ENCODE measurements at places on chromosomes 1 and 21.

- DNase-seq, result no peak
These were observed 2.3 kb downstream of the FCRLA start for GRCh38 chr1:161709373-161709772.

DNA sequence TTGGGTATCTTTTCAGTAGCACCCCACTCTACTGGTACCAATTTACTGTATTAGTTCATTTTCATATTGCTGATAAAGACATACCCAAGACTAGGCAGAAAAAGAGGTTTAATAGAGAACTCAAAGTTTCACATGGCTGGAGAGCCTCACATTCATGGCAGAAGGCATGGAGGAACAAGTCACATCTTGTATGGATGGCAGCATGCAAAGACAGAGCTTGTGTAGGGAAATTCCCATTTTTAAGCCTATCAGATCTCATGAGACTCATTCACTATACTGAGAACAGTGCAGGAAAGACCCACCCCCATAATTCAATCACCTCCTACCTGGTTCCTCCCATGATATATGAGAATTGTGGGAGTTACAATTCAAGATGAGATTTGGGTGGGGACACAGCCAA is 878.6 kb upstream of the ADGRL4 start:
- DNase-seq, result no peak

GRCh38 chr1:41368801-41369200 is 7.6 kb downstream of the FOXO6 start:
- DNase-seq, result no peak

- no peak for DNase-seq
These were observed 32.8 kb downstream of the MTARC1 start for GRCh38 chr1:220819467-220820026.

DNA sequence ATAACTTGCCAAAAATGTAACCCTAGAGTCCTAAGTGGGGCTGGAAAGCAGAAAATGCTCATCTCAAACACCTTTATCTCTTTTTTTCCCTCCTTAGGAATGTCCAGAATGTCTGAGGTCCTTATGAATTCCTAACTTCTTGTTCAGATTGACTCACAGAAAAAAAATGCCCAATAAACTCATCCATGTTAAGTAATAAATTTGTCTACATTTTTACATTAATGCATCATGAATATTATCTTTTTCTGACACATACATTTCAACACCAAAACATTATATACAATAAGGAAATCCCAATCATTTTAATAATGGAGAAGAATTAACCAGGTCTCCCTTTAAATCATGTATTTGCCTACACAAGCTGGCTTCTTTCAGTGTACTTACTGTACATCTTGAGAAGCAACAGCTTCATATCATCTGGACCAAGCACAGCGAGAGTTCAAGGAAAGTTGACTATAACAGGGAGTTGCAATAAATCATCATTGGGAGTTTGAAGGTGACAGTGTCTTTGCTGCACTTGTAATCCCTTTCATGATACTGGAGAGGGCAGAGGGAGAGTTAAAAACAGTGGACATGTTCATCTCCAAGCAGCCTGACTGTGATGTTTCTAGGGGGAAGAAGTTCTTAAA is 565.2 kb downstream of the LTN1 start:
- no peak for DNase-seq

GRCh38 chr1:99083338-99083737 is 78.7 kb upstream of the PLPPR5 start:
- DNase-seq, result no peak

- no peak for DNase-seq
These were observed 88.9 kb downstream of the LRRC53 start for GRCh38 chr1:74423471-74423870.

GRCh38 chr1:7941437-7941793 is 776 bp upstream of the TNFRSF9 start:
- DNase-seq, result no peak

DNA sequence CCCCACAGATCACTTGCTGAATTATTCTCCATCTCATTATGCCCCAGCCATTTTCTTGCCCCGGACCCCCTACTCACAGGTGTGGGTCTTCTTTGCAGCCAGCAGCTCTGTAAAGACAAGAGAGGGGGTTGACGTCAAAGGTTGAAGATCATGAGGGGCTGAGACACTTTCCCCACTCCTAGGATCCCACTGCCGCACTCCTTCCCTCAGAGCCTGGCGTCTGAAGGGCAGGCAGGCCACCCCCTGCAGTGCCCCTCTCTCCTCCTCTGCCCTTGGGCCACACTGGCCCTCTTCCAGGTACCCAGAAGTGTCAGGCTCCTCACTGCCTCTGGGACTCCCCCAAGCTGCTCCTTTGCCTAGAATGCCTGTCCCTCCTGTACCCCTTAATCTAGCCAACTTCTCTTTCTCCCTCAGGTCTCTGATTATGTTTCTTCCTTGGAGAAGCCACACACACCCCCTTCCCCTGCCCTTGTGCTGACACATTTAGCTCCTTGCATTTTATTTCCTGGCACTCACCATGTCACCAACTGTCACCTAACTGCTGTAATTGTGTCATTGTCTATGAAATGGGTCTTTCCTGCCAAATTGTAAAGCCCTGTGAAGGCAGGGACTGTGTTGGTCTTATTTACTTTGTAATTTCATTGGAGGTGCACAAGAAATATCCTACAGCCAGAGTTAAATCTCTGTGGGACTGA is 2.1 kb downstream of the RORC start:
- no peak for DNase-seq

GRCh38 chr1:238063454-238063853 is 172.7 kb upstream of the ZP4 start:
- no peak for DNase-seq

DNA sequence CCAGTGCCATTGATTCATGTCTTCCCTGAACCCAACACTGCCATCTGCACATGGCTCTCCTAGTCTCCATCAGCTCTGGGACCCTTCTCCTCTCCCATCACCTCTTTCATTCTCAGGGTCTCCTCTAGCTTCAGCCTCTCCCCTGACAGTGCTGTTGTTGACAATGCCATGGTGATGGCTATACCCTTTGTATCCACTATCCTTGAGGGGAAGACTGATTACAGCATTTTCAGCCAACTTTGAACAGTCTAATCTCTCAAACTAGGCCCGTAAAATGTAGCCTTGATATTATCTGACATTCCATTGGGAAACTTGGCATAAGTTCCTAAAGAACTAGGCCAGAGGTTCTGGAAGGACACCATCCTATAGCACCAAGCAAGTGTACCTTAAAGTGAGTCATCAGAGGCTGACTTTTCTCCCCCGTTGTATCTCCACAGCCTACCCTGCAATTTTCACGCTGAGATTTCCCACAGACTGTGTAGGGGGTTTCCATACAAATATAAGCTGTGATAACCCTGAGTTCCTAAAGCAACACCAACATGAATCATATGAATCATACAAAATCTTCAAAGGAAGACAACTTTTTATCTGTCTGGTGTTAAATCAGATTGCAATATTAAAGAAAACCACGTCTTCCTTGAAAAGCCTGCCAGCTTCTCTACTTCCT is 5.8 kb downstream of the HAO2 start:
- DNase-seq, result no peak

DNA sequence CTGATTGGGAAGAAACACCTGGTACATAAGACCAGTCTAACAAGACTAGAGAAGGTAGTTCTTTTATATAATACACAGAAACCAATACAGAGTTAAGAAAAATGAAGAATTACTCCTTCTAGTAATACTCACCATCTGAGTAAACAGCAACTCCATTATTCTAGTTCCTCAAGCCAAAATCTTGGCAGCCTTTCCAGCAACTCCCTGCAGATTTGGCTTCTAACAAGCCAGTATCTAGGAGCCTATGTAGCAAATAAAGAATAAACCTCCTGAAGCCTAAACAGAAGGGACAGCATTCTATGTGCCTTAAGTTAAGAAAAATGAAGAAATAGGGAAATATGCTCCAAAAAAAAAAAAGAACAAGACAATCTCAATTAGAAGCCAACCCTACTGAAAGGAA is 24.5 kb downstream of the ERO1B start:
- DNase-seq, result no peak

GRCh38 chr1:226436855-226437491 is 29.1 kb upstream of the PARP1 start:
- DNase-seq, result no peak

DNA sequence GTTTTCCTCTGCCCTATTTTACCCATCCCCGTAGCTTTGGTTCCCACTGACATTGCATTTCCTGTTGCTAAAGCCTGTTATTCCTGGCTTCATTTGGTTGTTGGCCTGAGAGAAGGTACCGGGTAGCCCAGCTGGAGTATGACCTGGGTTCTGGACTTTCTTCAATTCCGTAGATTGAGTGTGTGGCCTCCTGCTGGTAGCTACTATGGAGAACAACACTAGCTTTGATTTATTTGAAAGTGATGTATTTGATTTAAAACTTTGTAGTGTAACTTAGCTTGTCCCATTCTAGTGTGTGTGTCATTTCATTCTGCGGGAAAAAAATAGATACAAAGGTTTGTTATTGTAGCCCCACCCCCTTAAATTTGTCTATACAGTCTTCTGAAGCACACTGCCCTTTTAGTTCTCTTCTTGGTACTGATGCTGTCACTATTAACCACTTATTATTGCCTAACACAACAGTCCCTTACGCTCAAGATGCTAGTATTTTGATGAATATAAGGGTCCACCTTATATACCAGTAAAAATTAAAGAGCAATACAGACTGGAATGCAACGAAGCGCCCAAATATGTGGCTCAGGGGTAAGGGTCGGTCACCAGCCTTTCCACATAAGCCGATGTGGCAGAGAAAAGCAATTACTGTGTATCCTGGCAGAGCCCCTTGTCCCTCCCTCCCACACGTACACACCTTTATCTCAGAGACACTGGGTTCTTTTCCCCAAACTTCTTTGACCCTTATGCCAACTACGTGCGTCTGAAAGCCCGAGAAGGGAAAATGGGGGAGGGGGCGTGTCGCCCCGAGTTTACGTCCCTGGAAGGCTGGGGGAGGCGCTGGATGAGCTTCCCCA is 643 bp upstream of the MOV10 start:
- no peak for DNase-seq

GRCh38 chr1:58749646-58750045 is 34.2 kb downstream of the JUN start:
- DNase-seq, result no peak

DNA sequence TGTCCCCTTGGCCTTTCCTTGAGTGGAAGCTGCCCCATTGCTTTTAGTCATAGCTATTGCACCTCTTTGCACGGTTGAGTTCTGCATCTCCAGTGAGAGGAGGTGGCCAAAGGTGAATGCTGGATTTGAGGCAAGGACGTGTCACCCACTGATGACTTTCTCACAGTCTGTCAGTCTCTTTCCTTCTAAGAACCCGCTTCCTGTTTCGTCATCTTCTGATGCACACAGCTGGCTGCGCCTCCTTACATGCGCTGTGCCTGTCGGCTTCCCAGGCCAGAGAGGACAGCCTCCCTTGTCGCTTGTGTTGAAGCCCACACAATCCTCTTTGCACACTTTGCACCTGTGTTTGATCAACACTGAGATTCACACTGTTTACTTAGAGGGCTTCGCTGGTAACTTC is 41.8 kb upstream of the PWP2 start:
- peak; percentile 72 for DNase-seq

DNA sequence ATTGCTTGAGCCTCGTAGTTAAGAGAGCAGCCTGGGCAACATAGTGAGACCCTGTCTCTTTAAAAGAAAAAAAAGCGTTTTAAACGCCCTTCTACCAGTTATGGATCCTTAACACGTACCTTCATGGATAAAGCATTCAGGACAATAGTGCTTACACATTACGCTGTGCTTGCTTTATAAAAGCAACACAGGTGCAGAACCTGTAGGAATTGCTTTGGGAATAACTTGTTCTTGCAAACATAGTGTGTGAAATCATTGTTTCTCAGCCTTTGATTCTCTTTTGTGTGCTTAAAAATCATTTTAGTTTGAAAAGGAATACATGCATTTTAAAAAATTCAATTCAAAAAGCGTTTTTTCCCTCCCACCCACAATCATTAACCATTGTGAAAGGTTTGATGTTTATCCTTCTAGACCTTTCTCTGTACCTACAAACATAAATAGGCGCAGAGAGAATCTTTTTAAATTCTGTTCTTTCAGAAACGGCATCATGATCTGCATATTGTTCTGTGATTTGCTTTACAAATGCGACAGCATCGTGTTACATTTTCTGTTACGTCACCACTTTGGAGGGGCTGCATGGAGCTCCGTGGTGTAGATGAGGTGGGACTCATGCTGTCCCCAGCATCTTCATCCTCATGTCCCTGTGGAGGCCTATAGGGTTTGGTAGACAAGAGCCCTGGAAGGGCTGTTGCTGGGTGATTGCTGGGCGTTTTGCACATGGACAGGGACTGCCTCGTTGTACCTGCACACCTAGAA is 54.6 kb downstream of the SPSB1 start:
- no peak for DNase-seq

- no peak for DNase-seq
These were observed 33.3 kb upstream of the BECN2 start for GRCh38 chr1:241924080-241924808.

GRCh38 chr1:57883642-57883995 is 459.8 kb upstream of the DAB1 start:
- no peak for DNase-seq

DNA sequence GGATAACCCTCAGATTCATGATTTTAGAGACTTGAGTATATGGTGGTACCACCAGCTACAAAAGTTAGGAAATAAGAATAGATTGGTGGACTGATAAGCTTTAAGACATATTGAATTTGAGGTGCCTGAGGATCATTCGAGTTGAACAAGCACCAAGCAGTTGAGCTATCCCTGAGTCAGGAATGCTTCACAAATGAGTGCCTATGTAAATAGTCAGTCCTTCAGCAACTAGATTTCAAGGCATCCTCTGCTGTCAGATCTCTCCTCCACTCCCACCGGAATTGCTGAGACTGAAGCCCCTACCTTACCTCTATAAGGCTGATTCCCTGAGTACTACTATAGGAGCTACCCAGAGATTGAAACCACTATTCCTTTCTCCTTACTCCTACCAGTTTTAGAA is 7.1 kb downstream of the BTF3L4 start:
- DNase-seq, result no peak

DNA sequence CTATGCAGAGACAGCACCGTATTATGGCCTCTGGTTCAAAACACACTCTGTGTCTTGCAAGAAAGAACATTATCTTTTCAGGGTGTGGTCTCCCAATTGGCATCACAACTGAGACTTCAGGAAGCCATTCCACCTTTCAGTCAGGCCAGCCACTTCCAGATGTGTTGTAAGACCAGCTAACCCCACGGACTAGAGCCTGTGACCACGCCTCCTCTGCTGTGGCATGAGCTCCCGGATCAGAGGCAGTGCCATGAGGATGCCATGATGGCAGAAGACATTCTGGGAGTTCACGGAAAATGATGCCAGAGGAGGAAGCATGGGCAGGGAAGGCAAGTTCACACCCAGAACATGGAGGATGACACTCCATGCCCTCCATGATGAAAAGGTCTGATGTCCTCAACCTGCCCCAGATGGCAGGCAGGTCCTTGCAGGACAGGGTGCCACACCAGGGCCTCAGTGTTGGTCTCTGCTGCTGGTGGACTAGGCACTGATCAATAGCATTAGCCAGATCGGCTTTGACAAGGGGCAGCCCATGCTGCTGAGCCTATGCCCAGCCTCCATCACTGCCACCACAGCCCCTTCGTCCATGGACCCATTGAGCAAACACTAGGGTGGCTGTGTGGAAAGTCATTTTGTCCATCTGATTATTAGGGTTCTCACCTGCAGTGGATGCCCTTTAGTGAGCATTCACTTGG is 341.6 kb downstream of the MATN1 start:
- no peak for DNase-seq
